RWPE2 (cell line): ENCODE measurements at places on chromosomes 4 and X.

GRCh38 chr4:158302076-158302866 lies 92.0 kb downstream of the TMEM144 start:
- peak; percentile 66 for DNase-seq

- no peak for DNase-seq
Measured at GRCh38 chr4:169210504-169211118, 60.1 kb downstream of the SH3RF1 start.

- peak; percentile 55 for DNase-seq
Measured at GRCh38 chrX:14673764-14674163, 144.4 kb downstream of the GLRA2 start.

DNA sequence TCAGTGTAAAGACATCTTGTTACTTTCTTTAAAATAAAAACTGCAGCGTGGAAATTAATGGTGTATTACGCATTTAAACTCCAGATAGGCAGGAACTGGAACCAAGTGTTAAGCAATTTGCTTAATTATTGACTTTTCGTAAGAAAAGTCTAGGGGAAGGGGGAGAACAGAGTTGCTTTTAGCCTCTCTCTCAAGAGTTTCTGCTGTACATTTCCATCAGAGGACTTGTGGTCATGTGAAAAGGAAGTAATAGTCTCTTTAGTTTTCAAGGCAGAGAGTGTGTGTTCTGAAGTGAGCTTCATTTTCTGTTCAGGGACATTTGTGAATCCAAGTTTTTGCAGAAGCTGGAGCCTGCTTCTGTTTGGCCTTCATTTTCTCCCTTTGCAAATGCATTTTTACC lies 127.2 kb downstream of the UBE2K start:
- no peak for DNase-seq

- DNase-seq: no peak
Measured at GRCh38 chr4:53647547-53647946, 56.3 kb upstream of the LNX1 start.

GRCh38 chr4:54066088-54066415 lies 1.6 kb upstream of the CHIC2 start:
- DNase-seq: no peak

GRCh38 chr4:142824368-142824767 lies 21.7 kb downstream of the INPP4B start:
- DNase-seq: no peak

DNA sequence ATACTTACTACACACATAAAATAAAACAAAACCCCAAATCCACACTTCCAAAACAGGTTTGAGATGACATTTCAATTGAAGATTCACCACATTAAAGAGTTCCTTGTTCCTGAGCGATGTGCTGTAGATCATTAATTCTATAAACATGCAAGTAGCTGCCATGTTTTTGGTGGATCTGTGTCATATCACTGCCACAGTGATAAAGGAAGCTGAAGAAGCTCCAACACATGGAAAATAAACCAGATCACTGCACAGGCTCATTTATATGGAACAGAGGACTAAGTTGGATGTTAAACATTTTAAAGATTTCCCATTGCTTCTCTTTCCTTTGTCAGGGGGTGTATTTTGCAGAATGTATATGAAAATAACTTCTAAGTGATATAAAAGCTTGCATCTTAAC lies 2.8 kb upstream of the RBM46 start:
- no peak for DNase-seq

- no peak for DNase-seq
Measured at GRCh38 chrX:55839485-55839884, 121.9 kb downstream of the RRAGB start.

DNA sequence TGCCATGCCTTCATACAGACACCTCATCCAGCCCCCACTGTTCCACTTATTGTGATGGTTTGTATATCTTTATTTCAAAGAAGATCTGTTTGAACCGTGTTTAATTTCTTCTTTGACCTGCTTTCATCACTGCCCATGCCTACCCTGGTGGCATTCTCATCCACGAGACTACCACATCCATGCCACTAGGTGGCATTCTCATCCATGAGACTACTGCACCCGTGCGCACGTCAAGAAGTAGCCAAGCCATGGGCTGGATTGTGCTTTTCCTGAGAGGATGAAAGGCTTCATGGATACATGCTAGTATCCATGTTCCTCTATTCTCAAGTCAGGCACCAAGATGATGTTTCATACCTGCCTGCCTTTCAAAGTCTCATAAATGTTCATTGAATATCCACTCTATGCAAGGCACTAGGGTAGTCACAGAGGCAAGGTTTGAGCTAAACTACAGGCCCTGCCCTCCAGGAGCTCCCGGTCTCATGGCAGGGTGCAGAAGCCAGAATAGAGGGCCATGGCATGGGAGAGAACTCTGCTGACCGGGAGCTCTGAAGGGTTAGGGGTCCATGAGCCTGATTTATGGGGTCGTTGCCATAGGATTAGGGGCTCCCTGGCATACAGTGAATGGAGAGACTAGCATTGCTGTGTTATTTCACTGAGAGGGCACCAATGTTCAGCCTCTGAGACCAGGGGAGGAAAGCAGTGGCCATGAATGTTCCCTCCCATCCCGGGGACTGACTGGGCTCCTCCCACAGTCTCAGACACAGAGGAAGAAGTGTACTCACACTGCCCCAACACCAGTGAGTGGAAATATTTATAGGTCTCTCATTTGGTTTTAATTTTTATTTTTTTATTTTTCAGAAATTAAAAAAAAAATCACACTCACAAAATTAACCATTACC lies 24.8 kb upstream of the EOLA2 start:
- DNase-seq: no peak

DNA sequence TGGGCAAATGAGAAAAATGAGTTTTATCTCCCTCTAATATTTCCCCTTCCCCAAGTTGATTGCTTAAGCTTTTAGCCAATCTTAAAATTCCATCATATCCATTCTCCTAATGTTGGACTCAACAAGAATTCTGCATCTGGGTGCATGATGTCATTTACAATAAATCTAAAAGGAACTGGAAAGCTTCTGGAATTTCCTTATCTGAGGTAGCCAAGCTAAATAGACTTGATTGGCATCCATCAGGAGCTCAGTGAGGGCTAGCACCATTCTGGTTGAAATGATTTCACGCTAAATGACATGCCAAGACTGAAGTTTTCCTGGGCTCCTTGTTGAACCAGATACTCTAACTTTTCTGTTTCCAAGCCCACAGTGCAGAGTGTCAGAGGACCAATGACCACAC lies 110.3 kb upstream of the SCML1 start:
- DNase-seq: no peak

DNA sequence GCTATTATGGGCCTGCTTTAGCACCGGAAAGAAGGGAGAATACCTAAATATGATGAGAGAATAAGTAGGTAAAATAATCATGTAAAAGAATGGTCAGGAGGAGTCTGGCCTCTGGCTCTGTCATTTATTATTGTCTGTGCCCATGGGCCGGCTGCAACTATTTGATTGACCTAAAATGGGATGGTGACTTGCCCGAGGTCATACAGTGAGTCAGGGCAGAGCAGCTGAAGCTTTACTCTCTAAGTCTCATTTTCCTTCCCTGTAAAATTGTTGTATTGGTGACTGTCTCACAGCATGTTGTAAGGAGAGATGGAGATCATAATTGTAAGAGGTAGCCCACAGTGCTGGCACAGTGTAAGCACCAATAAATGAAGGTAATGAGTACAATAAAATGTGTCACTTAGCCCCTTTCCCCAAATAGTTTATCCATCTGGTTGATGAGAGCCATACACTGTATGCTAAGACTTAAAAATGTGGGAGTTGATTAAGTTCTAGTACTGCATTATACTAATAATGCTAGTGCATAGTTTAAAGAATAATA lies 39.6 kb downstream of the RUFY3 start:
- no peak for DNase-seq

- no peak for DNase-seq
Measured at GRCh38 chr4:25844961-25845712, 17.7 kb downstream of the SEL1L3 start.

- no peak for DNase-seq
Measured at GRCh38 chr4:26993539-26993938, 132.9 kb downstream of the STIM2 start.

DNA sequence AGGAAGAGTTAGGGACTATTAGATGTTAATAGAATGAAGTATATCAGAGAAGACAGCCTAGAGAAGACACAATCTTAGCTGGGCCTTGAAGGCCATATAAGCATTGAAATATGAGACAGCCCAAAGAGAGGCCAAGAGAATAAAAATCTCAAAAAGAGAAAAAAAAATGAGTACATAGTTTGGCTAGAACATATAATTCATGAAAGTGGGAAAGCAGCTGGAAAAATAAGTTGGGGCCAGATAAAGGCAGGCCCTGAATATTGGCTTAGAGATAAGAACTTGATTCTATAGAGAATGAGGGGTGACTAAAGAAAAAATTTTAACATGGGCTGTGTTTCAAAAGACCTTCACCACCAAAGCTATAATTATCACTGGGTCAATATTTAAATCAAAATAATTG lies 7.4 kb upstream of the UTP3 start:
- DNase-seq: no peak

DNA sequence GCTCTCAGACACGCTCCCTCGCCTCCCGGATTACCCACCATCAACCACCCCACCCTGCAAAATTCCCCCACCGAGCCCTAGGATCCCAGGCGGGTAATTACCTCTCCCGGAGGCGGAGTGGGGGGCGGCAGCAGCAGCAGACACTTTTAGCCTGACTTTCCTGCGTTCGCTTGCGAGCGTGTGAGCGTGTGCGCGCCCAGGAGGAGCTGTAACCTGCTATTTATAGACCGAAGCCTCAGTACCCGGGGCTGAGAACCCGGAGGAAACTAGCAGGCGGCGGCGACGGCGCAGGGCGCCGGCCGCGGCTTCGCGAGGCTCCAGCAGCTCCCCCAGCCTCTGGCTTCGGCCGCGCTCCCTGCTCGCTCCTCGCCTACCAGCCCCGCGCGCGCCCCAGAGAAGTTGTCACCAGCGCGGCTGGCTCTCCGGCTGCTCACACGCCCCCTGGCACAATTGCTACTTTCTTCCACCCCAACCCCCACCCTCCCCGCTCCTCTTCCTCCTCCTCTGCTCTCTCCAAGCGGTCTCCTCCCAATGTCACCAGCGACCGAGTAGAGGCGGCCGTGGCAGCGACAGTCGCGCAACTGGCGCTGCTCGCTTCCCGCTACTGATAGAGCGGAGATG lies at the start of gene INPP4B:
INPP4B (minus strand) TSS at position 194 of the 621 bp plus-strand sequence.
- peak; percentile 47 for DNase-seq

- DNase-seq: peak; percentile 69
Measured at GRCh38 chr4:17511950-17512795, at the start of gene QDPR. TSS of gene QDPR (minus strand) at chr4:17512090. CDS start at chr4:17512054, 36 bp downstream.
